GOT3 (cell line): ENCODE measurements at places on chromosomes 3 and 15.

GRCh38 chr3:185837414-185837813 lies 12.6 kb upstream of the IGF2BP2 start:
- DNase-seq: no peak

GRCh38 chr15:26974120-26974780 lies 3.3 kb downstream of the GABRG3 start:
- no peak for DNase-seq

GRCh38 chr3:183148056-183148455 lies 14.5 kb downstream of the LAMP3 start:
- no peak for DNase-seq

DNA sequence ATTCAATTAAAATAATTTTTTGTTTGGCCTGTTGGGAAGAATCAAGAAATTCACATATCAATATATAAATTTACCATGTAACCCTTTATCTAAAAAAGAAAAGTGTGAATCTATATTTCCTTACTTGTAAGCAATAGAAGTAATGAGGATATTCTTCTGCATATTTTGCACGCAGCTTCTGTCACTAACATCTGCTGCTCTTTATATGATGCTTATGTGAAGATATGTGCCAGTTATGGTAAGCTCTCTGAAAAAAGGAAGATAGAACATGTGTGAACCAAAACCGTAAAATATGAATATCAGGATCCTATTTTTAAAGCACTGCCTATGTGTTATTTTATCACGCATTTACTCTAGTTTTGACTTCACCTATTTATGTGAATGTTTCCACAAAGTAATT lies 96.4 kb upstream of the ATP11B start:
- no peak for DNase-seq

DNA sequence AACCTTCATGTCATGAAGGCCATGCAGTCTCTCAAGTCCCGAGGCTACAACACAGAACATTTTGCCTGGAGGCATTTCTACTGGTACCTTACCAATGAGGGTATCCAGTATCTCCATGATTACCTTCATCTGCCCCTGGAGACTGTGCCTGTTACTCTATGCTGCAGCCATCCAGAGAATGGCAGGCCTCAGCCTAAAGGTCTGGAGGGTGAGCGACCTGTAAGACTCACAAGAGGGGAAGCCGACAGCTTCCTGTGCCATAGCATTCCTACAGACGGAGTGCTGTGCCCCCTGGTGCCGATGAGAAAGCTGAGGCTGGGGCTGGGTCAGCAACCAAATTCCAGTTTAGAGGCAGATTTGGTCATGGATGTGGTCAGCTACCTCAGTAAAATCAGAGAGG lies 51.3 kb upstream of the CADPS start:
- no peak for DNase-seq

DNA sequence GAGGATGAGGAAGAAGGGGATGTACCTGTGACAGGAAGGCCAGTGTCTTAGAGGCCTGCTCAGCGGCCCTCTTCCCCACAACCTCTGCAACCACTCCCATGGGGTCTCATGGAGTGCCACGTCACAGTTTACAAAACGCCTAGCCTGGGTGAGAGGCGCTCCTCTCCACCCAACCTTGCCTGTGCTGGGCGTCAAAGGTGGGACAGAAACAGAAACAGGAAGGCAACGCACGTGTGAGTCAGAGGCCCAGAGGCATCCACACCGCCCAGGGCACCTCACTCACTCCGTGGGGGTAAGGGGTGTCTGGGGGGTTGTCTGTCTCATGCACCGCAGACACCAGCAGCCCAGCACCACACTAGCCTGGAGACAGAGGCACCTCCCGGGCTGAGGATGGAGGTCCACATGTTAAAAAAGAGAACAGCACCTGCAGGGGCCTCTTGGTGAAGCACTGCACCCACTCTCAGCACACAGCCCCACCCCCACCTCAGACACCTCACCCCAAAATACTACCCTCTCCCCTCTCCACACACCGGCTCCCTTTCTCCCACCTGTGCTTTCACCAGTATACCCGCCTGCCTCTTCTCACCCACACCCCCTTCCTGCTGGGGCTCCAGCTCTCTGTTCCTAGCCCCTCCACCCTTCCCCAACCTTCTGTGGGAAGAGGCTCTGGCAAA lies 4.7 kb upstream of the CALML4 start:
- no peak for DNase-seq
